ENCODE measurements at places on chromosomes 6 and 20.
A peak's percentile ranks its signal among the peaks of the same experiment; 100 is the strongest.

DNA sequence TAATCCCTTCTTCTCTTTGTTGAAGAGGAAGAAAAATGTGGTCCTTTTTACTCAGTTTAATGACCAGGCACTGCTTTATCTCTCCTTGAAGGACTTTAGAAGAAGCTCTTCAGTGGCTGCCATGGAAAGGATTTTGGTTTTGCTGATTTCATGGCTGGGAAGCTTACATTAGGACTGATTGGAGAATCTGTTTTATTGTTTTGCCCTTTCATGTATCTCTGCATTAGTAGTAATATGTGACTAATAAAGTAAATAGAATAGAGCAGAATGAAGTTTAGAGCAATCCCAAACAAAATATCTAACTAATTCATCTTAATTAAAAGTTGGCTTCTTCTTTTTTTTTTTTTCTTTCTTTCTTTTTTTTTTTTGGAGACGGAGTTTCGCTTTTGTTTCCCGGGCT, 502.9 kb downstream of the HAO1 start:
- DNase-seq, result no peak

DNA sequence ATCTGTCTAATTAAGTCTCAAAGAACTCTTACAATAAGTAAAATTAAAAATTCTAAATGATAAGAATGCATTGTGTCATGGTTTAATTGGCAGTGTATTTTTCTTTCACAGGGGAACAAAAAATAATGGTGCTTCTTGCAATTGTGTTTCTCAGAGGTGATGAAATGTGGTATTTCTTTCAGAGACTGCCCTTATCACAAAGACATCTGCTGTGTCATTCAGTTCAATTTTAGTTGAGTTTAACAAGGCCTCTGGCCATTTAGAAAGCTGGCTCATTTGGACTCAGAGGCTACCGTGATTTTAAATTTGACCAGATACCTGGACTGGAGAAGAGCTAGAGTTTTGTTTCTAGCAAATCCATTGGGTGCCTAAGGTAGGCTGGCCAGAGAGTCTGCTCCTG, 23.6 kb upstream of the ZNF831 start:
- no peak for DNase-seq

- no peak for DNase-seq
Observed at GRCh38 chr6:111147440-111147839, 60.1 kb downstream of the SLC16A10 start.

- DNase-seq, result no peak
Observed at GRCh38 chr20:17709361-17710293, 9.9 kb downstream of the BANF2 start.

- DNase-seq, result peak; percentile 61
Observed at GRCh38 chr6:119350202-119350951, 816 bp upstream of the MAN1A1 start.

DNA sequence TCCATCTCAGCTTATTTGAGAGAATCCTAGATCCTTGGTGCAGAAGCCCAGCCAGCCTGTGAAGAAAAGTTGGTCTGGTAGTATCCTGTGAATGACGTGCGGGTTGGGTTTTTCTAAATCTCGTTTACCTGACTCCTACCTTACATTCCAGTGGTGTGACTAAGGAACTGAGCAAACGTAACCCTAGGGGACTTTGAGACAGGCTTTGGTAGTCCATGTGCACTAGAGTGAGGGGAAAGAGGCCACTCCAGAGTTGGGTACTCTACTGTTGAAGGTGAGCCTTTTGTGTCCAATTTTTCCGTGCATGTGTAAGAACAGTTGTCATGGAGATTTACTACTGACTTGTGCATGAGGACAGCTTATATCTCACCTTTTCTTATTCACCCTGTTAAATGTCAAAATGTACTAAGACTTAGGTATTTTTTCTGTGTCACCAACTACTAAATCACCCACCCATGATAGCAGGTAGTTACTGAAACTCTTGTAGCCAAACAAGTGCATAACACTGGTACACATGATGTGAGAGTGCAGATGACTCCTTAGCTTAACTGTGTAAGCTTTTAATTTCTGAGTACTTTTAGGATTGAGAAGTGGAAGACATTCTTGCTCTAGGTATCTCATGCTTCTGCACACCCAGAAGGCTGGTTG, 26.3 kb upstream of the PLCG1 start:
- no peak for DNase-seq

Measured in activated naive CD8-positive, alpha-beta T cell treated with anti-CD3 and anti-CD28 coated beads for 36 hours (primary cell).